ENCODE measurements at places on chromosomes 13 and 19.

DNA sequence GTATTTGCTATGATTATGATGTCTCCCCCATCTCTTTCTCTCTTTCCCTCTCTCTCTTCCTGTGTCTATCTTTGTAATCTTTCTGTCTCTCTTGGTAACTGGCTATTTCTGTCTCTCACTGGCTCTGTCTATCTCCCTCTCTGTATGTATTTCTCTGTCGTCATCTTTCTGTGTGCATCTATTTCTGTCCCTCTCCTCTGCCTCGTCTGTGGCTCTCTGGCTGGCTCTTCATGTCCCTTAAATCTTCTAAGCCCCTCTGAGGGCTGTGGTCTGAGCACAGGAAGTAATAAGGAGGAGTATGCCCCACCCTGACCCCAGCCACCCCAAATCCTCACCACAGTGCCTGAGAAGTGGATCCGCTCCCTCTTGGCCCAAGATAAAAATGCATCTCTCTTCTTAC lies 104.4 kb downstream of the DNAJC15 start:
- no peak for DNase-seq

- peak; percentile 54 for DNase-seq
Observed at GRCh38 chr19:12994701-12995595, at the start of gene NFIX. Gene NFIX (plus strand): TSS chr19:12995475. CDS start chr19:12995838, 363 bp downstream.

- DNase-seq: no peak
Observed at GRCh38 chr19:17294051-17294891, 9.0 kb downstream of the ABHD8 start.

GRCh38 chr13:95552208-95552538 lies 347 bp upstream of the CLDN10 start:
- no peak for DNase-seq

GRCh38 chr13:57630661-57631595 lies 616 bp upstream of the PCDH17 start:
- DNase-seq: no peak

DNA sequence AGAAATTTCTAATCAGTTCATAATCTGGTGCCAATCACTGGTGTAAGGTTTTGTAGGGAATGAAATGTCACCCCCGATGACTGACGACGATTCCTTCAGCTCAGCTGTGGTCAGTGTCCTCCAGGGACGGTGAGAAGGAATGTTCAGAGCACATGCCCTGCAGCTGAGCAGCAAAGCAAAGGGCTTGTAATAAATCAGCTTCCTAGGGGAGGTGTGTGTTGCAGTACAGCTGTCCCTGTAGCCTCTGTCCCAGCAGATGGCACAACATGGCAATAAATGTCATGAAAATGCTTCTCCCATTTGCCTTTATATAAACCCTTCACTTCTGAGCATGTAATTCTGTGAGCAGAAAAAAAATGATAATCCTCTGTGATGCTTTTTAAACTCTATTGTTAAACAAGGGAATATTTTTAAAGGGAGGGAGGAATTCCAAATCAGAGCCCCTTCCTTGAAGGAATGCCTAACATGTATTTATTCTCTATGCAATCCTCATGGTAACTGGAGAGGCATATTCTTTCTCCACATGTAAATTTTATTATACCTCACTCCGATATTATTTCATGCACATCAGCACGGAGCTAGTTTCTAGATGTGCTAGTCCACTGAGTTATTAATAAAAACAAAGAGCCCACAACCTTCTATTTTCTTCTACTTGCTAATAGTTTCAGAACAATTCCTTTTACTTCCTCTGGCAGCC lies 102.5 kb downstream of the FAM216B start:
- no peak for DNase-seq

GRCh38 chr19:29001141-29001581 lies 211.8 kb downstream of the UQCRFS1 start:
- DNase-seq: no peak

DNA sequence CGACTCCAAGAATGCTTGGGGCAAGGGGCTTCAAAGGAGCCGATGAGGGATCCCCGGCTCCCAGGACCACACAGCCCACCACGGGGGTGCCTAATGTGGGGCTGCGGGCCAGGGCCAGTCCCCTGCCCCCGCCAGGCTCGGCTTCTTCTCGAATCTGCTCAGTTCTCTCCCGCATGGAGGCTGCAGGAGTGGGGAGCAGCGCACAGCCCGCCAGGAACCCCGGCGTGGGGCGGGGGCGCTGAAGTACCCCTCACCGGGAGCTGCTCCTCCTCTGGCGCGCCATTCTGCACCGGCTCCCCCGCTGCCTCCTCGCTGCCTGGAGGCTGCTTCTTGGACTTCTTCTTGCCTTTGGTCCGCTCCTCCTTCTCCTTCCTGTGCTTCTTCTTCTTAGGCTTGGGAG lies 14.7 kb downstream of the IZUMO4 start:
- DNase-seq: no peak

- DNase-seq: no peak
Observed at GRCh38 chr13:79901336-79901735, 420.4 kb downstream of the NDFIP2 start.

DNA sequence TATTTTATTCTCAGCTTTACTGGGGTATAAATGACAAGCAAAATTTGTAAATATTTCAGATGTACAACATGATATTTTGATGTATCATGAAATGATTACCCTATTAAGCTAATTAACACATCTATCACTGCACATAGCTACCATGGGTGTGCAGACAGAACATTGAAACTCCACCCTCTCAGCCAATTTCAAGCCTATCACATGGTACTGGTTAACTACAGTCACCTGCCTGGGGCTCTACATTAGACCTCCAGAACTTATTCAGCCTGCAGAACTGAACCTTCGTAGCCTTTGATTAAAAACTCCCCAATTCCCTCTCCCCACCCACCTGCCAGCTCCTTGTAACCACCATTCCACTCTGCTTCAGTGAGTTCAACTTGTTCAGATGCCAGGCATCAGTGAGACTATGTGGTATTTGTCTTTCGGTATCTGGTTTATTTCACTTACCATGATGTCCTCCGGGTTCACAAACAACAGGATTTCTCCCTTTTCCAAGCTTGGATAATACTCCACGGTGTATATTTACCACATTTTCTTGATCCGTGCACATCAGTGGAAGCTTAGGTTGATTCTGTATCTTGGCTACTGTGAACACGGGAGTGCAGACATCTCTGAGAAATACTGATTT lies 19.2 kb downstream of the RAB20 start:
- no peak for DNase-seq

GRCh38 chr13:41312176-41312500 lies 1.1 kb downstream of the NAA16 start:
- no peak for DNase-seq

GRCh38 chr19:30367421-30367820 lies 4.8 kb upstream of the ZNF536 start:
- no peak for DNase-seq

GRCh38 chr13:51739027-51739764 lies 64.8 kb downstream of the DHRS12 start:
- no peak for DNase-seq

DNA sequence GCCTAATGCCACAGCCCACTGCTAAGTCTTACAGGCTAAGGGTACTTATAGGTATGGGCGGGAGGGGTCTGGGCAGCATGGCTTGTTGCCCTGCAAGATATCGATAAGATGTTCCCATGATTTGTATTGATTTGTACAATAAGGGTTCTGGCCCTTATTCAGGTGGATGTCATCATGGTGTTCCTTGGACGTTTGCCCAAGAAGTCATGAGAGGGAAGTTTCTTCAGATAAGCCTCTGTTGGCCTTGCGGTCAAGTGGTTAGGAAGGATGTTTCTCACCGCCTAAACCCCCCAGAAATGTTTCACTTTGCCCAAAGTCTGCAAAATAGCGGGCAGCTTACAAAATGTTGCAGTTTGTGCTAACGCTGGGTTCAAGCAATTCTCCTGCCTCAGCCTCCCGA lies 7.3 kb downstream of the PARP4 start:
- no peak for DNase-seq

GRCh38 chr19:31340042-31341025 lies 8.9 kb downstream of the TSHZ3 start:
- no peak for DNase-seq

DNA sequence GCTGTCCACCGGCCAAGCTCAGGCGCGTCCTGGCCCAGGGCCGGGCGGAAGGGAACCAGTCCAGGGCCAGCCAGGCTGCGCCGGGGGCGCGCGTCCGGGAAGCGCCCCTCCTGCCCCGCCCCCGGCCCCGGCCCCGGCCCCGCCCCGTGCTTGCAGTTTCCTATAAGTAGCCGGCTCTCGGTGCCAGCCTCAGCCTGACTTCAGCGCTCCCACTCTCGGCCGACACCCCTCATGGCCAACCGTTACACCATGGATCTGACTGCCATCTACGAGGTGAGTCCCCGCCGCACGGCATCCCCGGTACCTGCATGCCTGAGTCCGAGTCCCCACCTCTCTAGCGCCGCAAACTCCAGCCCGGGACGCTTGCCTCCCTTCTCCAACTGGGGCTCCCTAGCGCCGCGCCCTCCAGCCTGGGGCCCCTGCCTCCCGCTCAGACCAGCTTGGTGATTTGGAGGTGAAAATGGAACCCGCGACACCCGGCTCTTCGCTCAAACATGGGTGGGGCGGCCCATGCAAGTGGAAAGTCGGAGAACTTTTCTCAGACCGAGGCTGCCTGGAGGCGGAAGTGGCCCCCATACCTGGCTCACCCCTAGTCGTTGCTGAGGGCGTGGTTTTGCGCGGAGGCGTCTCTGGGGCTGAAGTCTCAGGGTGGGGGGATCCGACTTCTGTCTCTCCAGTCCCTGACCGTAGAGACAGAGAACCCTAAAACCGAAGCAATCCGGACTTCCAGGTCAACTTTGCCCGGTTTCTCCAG lies at the start of gene ZFP36:
ZFP36 (plus strand) TSS at position 192 of the 754 bp plus-strand sequence; CDS start at position 250, 58 bp downstream.
- peak; percentile 83 for DNase-seq

DNA sequence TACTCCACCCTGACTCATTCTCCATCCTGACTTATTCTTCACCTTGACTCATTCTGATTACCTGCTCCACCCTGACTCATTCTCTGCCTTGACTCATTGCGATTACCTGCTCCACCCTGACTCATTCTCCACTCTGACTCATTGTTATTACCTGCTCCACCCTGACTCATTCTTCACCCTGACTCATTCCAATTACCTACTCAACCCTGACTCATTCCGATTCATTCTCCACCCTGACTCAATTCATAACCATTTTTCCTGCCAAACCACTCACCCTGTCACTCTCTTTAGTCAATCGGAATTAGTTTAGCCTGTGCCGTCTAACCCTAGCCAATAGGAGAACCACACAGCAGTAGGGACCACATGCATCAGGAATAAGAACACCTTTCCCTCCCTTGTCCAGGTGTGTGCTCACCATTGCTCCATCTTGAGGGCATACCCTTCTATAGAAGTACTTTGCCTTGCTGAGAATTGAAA lies 1227.4 kb upstream of the PCDH20 start:
- no peak for DNase-seq

- DNase-seq: no peak
Observed at GRCh38 chr13:99062593-99062992, 84.7 kb upstream of the DOCK9 start.

GRCh38 chr13:100297413-100297812 lies 208.5 kb downstream of the PCCA start:
- no peak for DNase-seq

DNA sequence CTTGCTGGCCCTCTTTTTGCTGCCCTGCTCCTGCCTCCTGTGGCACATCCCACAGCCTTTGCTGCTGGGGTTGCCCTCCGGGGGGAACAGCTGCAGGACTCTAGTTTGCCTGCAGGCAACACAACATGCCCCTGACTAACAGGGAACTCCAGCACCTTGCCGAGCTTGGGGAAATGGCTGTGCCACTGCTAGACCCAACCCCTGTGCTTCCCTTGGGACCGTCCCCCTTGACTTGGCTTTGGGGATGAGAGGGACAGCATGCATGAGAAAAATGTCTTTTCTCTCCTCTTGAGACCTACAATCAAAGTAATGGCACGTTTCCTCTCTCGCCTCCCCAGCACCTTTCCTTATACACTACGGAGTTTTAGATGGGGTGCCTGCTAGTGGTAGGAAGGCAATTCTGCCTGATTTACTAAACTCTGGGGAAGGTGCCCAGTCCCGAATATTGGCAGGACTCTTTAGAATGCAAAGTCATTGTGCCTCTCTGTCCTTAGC lies 12.4 kb upstream of the VWA8 start:
- no peak for DNase-seq

- no peak for DNase-seq
Observed at GRCh38 chr19:22733691-22734090, 50.3 kb downstream of the ZNF99 start.

DNA sequence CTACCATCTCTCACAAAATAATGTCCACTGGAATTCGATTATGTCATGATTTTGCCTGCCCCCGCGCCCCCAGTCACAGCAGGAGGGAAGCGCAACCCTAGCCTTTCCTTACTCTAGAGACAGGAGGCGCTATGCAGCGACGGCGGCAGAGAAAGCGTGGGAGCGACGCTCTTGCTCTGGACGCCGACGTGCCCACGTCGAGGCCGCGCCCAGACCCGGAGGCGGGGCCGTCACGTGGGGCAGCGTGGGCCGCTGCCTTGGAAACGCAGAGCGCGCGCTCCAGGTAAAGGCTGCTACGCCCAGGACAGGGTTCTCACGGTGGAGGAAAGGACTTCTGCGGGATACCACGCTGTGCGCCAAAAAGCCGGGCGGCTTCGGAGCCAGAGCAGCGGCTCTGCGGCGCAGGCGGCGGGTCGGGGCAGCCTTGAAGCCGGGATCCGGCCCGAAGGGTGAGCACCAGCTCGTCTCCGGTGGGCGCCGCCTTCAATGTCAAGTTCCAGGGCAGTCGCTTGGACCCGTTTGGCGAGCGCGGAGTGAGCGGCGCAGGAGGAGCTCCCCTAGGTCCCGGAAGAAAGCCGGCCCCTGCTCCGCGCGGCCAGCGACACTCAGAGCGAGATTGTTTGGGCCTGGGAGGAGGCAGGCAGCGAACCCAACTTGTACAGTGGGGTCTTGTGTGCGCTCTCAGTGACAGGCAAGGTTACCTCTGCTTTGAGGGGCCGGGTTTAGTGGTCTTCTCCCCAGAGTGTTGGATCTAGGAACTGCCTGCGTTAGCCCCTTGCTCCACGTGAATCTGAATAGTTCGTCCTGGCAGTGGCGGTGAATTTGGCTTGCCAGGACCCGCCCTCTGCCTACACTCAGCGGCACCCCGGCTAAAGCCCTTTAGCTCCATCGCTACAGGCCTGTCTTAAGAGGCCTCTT lies 121.7 kb downstream of the MRPL57 start:
- peak; percentile 82 for DNase-seq

DNA sequence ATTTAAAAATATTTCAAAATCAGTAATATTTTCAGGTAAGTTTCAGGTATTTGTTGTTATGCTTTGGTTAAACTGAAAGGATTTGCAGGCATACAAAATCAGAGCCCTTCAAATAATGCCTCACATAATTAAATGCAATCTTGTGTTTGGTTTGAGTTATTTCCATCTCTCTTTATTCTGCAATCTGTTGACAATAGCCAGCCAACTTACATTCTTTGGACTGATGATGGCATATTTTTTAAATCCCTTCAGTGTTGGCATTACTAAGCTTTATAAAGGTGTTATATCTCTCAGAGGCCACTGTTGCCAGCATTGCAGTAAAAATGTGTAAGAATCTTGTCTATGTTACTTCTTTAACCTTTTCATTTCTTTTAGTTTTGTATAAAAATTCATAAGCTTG lies 257.2 kb upstream of the RFC3 start:
- DNase-seq: no peak

DNA sequence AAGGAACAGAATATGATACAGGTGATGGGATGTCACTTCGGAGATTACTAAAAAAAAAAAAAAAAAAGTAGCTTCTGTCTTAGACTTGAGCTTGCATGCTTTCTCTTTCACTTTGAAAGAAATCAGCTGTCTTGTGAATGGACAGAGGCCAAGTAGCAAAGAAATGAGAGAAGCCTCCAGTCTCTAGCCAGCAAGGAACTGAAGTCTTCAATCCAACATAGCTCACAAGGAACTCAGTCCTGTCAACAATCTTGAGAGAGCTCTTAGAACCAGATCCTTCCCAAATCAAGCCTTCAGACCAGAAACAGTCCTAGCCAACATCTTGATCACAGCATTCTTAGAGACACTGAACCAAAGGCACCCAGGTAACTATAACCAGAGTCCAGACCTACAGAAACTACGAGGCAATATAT lies 7.7 kb downstream of the N4BP2L2 start:
- no peak for DNase-seq
